ENCODE measurements at places on chromosomes 16 and 17. TPM values are rescaled to one million over a fixed set of nuclear protein-coding genes. Genes with fewer than 3 reads are reported as not detected.

DNA sequence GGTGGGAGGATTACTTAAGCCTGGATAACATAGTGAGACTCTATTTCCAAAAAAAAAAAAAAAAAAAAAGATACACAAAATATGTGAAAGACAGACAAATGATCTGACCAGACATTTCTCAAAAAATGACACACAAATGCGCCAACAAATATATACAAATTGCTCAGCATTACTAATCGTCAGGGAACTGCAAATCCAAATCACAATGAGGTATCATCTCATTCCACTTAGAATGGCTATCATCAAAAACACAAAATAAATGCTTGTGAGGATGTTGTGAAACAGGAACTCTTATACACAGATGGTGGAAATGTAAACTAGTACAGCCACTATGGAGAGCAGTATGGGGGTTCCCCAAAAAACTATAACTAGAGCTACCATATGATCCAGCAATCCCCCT is 62.4 kb downstream of the STX8 start:
- DNase-seq, result no peak

GRCh38 chr17:29973005-29973404 is 31.6 kb downstream of the EFCAB5 start:
- DNase-seq, result no peak

The SPATA32 gene
- not detected for total RNA-seq

- DNase-seq, result no peak
Observed at GRCh38 chr16:79977940-79978836, 377.7 kb upstream of the MAF start.

DNA sequence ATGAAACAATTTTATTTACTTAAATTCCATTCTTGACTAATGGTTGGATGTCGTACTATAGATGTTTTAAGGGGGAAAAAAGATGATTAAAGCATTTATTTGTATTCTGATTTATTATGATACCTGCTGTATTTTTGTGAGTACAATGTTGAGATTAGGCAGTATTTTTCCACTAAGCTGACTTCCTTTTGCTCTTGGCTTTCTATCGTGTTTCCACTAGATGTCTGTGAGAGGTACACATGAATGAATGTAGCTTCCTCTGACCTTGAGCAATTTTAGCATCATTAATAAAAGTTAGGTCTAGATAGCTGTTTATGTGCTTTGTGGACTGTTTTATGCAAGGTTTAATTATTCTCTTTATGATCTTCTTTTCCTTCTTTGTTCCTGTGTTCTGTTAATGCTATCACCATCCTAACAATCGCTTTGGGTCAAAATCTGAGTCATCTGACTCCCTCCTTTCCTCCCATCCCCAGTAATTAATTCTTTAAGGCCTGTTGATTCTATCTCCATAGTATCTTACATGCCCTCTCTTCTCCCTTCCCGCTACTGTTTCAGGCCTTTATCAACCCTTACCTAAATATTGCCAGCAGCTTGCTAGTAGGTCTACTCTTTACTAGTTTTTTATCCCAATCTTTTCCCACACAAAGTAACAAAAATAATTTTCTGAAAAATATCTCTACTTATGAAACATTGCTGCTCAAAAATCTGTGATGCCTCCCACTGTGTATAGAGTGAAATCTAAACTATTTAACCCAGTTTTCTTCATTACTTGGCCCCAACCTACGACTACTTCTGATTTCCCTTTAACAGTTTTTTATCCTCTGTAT is 76.0 kb downstream of the VMP1 start:
- DNase-seq, result no peak

DNA sequence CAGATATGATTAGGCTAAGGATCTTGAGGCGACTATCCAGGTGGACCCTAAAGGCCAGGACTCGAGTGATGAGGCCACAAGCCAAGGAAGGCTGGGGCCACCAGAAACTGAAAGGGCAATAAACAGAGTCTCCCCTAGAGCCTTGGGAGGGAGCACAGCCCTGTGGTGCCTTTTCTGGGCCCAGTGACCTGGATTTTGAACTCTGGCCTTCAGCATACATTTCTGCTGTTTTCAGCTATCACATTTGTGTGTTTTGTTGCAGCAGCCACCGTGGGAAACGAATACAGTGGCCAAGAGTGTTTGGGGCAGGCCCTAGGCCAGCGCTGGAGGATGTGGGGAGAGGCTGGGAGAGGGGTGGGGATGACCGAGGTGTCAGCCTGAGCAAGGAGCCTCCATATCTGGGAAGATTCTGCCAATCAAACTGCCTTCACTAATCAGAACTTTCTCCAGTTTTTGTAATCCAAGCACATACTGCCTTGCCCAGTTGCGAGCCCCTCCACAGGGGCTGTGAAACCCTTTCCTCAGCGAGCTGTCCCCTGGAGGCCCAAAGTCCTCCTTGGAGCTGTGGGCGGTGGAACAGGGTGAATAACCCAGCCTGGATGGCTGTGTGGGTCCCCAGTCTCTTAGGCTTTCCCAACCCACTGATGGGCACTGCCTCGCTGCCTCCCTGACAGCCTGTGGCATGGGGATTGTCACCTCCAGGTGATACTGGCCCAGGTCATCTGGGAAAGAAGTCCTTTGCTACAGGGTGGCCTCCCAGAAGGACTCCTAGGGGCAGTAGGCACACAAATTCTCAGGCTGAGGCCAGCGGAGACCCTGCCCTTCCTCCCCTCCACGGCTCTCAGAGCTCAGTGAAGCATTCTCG is 16.8 kb downstream of the B9D1 start:
- DNase-seq, result peak; percentile 87

The WNT9B gene
- total RNA-seq, result not detected

DNA sequence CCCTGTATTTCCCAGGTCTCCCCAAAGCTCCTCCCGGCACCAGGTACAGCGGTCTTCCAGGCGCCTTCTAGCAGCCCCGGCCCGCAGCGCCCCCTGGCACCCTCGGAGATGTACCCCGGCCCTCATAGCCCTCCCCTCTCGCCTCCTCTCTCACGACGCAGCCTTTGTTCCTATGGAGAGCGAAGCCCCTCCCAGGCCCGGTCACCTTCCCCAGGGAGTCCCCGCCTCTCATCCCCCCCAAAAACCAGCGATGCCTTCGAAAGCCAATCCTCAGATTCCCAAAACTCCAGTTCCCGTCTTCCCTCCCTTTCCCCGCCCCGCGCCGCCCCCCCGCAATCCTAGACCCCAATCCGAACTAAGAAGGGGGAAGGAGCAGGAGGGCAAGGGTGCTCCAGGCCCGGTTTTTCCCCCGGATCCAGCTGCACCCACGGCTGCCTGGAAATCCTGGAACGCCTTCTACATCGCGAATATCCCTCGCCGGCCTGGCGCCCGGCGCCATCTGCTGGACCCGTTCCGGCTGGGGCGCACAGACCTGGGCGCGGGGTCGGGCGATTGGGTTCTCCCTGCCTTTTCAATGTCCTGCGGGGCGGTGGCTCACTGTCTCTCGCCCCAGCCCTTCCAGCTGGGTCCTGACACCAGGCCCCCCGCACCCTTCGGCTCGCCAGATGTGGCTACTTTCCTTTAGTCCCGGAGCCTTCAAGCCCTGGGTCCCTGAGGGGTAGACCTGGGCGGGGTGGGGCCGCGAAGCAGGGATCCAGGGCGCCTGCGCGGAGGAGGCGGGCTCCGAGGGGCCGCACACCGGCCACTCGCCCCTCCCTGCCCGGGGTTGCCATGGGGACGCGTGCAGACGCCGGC is at the start of gene DNAH2:
Gene DNAH2, plus strand, starts transcription at position 844 of the 855 bp plus-strand sequence. CDS start 1,991 bp downstream, outside the sequence.
- DNase-seq, result peak; percentile 58

GRCh38 chr17:57158795-57159194 is 73.7 kb downstream of the AKAP1 start:
- no peak for DNase-seq

The CTRL gene
- 0.73 TPM for total RNA-seq

- no peak for DNase-seq
Observed at GRCh38 chr17:43578699-43579565, 32.8 kb upstream of the ETV4 start.

DNA sequence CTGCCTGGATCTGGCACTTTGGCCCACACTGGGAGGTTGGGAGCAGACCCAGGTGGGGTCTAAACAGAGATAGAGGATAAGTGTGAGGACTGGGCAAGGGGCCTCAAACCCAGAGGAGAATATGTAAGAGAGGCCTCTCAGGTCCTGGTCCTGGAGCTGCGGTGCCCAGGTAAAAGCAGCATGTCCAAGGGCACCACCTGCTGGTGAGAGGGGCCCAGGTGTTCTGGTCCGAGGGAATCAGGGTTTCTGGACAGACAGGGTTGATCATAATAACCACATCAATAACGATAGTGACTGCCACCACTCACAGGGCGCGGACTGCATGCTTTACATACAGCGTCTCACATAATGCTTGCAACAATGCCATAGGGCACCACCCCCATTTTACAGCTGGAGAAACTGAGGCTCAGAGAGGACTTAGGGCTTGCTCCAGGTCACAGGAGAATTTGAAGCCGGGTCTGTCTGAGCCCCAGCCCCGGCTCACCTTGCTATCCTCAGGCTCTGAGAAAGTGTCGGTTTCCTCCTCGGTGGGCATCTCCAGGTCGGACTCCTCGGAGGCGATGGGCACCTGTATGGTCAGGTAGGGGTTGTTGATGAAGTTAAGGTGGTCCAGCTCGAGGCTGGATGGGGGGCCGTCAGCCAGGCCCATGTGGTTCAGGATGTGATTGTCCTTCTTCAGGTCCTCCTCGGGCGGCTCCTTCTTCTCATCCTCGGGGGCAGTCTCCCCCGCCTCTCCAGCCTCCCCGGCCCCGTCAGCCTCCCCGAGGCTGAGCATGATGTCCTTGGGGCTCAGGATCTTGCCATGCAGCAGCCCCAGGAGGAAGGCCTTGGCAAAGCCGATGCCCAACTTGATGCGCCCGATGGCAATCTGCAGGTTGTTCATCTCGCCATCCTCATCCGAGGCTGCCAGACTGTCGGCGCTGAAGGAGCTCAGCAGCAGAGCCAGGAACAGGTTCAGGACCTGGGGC is 19.1 kb upstream of the CD79B start:
- DNase-seq, result peak; percentile 60

The HBM gene
- 0.40 TPM for total RNA-seq

Data from left lobe of liver (tissue), 2 donors.